ENCODE measurements at places on chromosomes 4 and X. TPM values are rescaled to one million over a fixed set of nuclear protein-coding genes. Genes with fewer than 3 reads are reported as not detected.

GRCh38 chr4:1798580-1799386, 5.7 kb downstream of the FGFR3 start:
- no peak for DNase-seq

DNA sequence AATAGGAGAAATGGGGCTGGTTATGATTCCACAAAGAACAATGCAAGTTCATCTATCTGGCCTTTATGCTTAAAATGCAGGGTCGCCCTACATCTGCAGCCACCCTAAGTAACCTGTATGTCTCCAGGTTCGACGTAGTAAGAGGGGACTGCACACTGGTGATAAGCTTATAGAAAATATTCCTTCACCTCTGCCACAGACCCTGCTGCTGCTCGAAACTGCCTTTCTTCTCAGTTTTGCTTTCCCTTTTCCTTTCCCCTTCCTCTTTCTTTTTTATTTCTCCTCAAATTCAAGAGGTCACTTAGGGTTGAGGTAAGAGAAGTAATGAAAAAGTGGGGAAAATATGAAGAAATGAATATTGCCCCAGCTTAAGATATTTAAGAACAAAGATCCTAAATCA, 123.5 kb downstream of the DCHS2 start:
- DNase-seq = no peak

- DNase-seq = no peak
Observed at GRCh38 chr4:183670251-183670650, 11.2 kb downstream of the TRAPPC11 start.

GRCh38 chr4:6591313-6591712, 16.3 kb downstream of the MAN2B2 start:
- DNase-seq = no peak

- DNase-seq = no peak
Observed at GRCh38 chr4:94626942-94627341, 130.8 kb upstream of the BMPR1B start.

DNA sequence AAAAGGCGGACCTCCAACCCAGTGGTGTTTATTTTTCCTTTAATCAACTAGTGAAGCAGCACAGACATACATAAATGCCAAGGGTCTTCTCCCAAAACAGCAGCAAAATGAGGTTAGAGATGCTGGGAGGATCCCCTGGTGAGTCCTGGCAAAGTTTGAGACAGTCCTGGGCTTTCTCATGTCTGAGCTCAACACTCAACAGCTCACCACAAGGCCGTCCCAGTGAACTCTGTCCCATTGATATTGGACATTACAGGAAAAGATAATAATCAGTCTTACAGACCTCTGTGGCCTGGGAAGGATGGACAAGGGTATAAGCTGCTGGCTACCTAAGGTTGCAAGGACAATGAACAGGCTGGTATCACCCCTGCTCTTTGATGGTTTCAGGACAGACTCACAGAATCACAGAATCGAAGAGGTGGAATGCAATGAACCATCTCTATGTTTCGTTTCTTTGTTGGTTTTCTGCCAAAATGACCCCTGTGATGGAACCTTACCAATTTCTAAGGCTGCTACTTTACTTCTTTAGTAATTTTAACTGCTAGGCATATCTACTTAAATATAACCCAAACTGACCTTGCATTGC, 551.8 kb downstream of the RAB28 start:
- DNase-seq = no peak

- DNase-seq = no peak
Observed at GRCh38 chr4:90078440-90078839, 48.8 kb upstream of the CCSER1 start.

GRCh38 chr4:158018221-158018830, 154.5 kb downstream of the GASK1B start:
- no peak for DNase-seq

DNA sequence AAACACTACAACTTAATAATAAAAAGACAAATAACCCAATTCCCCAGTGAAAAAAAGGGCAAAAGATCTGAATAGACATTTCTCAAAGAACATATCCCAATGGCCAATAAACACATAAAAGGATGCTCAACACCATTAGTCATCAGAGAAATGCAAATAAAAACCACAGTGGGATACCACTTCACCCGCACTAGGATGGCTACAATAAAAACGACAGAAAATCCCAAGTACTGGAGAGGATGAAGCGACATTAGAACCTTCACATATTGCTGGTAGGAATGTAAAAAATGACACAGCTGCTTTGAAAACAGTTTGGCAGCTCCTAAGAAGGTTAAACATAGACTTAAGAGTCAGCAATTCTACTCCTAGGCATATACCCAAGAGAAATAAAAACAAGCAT, 140.6 kb upstream of the ARX start:
- no peak for DNase-seq

DNA sequence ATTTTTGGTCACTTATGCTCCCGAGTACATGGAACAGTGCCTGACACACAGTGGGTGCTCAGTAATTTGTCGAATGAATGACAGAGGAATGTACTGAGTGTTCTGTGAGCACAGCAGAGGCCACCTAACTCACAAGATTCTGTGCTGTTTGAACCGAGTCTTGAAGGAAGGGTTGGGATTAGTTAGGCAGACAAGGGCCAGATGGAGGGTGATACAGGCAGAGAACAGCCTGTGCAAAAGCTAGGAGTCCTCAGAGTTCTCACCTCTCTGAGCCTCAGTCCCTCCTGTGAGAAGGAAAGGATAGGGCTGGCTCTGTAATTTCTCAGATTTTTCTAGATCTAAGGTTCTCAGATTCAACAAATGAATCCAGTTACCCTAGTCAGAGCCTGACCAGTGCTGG, 108.8 kb downstream of the NHSL2 start:
- no peak for DNase-seq

- peak; percentile 19 for DNase-seq
Observed at GRCh38 chrX:34332334-34332733, 200.2 kb upstream of the FAM47A start.

DNA sequence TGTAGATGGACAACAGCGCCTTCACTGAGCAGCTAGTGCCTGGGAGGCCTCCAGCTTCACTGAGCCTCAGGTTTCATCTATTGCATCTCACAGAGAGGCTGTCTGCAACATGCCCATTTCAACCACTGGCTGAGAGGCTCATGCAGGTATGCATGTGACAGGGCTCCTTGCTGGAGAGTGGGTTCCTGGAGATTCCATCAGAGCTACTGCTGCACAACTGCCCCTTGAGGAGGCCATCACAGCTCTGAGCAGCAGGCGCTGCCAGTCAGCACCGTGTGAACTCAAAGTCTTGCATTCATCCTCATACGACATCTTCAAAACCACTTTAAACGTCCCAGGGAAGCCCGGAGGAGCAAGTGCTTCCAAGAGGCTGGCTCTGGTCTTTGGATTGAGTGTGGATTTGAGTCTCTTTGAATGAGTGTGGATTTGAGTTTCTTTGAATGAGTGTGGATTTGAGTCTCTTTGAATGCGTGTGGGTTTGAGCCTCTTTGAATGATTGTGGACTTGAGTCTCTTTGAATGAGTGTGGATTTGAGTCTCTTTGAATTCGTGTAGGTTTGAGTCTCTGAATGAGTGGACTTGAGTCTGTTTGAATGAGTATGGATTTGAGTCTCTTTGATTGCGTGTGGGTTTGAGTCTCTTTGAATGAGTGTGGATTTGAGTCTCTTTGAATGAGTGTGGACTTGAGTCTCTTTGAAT, 8.7 kb downstream of the P2RY8 start:
- no peak for DNase-seq

- no peak for DNase-seq
Observed at GRCh38 chr4:101400096-101400495, 52.8 kb upstream of the PPP3CA start.

- no peak for DNase-seq
Observed at GRCh38 chrX:18575744-18576143, 96.2 kb downstream of the RS1 start.

GRCh38 chrX:68989456-68989855, 160.6 kb downstream of the EFNB1 start:
- DNase-seq = no peak

GRCh38 chr4:157072002-157072401, 3.9 kb upstream of the GLRB start:
- DNase-seq = no peak

DNA sequence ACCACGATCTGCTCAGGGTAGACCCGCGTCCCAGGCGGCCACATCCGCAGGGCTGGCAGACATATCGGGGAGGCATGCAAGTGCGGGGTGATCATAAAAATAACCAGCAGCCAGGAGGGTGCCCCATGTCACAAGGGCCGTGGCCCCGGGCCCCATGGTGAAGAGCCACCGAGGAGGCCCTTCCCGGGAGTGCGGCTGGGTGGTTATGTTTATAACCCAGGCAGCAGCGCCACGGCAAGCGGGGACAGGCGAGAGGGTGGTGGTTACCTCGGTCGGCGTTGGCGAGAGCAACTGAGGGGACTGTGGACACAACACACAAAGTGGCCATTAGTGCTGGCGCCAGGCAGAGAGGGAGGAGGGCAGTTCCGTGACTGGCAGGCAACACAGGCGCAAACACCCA, 92.7 kb upstream of the AFAP1 start:
- DNase-seq = no peak

DNA sequence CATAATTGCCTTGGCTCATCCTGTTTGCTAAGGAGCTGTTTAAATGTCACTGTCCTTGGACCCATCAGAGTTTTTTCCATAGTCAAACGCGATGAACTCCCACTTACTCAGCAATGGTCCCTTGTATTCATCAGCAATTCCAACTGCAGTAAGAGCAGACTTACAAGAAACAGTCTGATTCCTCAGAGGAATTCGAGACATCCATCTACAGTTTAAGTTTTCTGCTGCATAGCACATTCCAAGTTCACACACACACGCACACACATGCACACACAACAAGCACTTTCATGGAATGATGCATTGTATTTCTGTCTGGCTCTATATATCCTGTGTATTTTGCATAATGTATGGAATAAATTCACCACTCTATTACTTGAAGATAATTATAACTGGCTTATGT, 32.7 kb upstream of the TMEM150C start:
- DNase-seq = no peak

DNA sequence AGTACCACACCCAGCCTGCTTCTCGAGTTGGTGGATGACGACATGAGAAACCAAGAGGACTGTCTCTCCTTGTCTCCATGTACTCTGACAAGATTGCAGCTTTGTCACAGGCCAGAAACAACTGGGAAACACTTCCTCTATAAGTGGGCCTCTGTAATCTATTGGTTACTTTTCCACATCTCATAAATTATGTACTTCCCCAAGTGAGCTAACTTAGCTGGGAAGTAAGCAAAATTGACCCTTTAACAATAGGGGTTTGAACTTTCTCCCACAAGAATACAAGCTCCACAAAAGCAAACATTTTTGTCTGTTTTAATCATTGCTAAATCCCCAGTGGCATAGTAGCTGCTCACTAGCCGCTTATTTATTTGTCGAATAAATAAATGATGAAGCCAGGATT, 14.1 kb upstream of the USO1 start:
- DNase-seq = no peak

- DNase-seq = peak; percentile 65
Observed at GRCh38 chr4:157994863-157995262, 178.0 kb downstream of the GASK1B start.

DNA sequence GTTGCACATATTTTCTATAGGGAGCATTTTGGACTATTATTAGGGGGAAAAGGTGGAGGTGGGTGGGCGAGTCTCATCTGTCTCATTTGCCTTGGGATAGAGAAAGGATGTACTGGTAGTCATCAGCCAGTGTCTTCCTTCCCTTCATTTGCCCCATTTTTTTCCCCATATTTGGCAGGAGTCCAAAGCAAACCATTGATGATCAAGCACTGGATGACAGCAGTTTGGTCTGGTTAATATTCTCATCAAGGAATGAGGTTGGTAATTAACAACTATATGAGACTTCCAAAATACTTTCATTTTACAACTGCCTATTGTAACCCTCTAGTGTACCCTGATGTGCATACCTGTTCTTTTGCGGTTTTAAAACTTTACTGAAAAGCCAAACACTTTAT, 22.6 kb upstream of the IGFBP7 start:
- no peak for DNase-seq

- DNase-seq = peak; percentile 55
Observed at GRCh38 chrX:124388562-124388961, 42.2 kb downstream of the SH2D1A start.

DNA sequence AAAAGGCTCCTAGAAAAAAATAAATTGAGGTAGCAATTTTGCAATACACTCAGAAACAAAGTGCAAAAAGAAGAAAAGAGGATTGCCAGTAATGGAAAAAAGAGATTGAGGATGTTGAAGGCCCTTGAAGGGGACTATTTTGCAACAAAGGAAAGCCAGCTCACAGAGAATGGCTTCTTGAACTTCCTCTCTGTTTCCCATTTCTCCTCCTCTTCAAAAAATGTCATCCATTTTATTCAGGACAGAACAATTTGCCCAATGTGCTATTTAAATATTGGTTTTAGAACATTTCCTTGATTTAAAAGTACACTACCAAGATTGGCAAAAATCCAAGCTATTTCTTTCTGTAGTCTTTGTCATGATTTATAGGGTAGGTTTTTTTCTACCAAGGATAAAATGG, 60.2 kb downstream of the GASK1B start:
- DNase-seq = no peak

GRCh38 chr4:127383666-127384065, 249.1 kb upstream of the INTU start:
- no peak for DNase-seq

DNA sequence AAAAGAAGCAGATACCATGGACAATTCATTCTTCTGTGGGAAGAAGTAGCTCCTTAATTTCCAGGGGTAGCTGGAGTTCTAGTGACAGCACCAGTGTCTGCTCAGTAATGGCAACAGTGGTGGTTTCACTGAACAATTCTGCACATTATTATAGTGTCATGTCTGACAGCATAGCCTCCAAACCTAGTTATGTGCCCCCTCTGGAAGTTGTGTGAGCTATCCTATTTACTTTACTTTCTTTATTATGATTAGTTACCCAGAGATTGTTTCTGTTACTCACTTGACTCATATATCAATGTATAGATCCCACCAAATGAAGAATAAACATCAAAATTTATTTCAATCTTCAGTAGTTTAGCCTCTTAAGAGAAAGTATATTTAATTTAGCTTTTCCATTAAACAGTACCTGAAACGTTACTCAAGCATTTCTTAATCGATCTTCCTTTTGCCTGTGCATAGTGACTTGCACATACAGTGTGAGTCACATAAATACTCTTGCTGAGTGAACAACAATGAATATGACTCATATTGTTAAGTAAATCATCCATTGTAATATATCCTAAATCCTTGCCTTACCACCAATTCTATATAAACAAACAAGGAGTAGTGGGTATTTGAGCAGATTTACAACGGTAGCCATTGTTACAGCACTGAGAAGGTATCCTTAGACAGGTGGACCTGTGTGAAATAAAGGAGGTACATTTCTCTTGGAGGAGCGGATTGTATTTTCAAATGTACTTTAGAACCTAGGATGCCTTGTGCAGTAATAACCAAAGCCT, 534.7 kb downstream of the ANKRD50 start:
- DNase-seq = no peak

TKTL2 gene
- not detected for polyA plus RNA-seq

ZMAT1 gene
- polyA plus RNA-seq = 2.1 TPM

HCCS gene
- polyA plus RNA-seq = 16.5 TPM

CDKL2 gene
- 0.19 TPM for polyA plus RNA-seq

RUFY3 gene
- polyA plus RNA-seq = 20.4 TPM

KIT gene
- polyA plus RNA-seq = 3.8 TPM

MMRN1 gene
- 3.7 TPM for polyA plus RNA-seq

TIGD4 gene
- not detected for polyA plus RNA-seq

TMPRSS11D gene
- not detected for polyA plus RNA-seq

SCRG1 gene
- 2.2 TPM for polyA plus RNA-seq
